ENCODE measurements at places on chromosomes 4 and X.

GRCh38 chr4:131091896-131092295 is 1995.9 kb downstream of the C4orf33 start:
- H3K27me3 ChIP-seq, result no peaks in the 10 kb centered on the region
- H3K4me1 ChIP-seq, result no peaks in the 10 kb centered on the region
- no peak overlapping the region for H3K4me3 ChIP-seq

- DNase-seq, result no peak
- no peaks in the 10 kb centered on the region for H3K36me3 ChIP-seq
- H3K4me1 ChIP-seq, result no peaks in the 10 kb centered on the region
- no peak overlapping the region for H3K4me3 ChIP-seq
- H3K27me3 ChIP-seq, result no peaks in the 10 kb centered on the region
Measured at GRCh38 chr4:43133566-43133965, 241.1 kb downstream of the GRXCR1 start.

GRCh38 chr4:120927801-120928409 is 5.4 kb upstream of the PRDM5 start:
- H3K27ac ChIP-seq, result no peak overlapping the region
- H3K4me3 ChIP-seq, result no peak overlapping the region
- peaks cover 3% of the 10 kb centered on the region for H3K27me3 ChIP-seq
- no peaks in the 10 kb centered on the region for H3K36me3 ChIP-seq
- no peaks in the 10 kb centered on the region for H3K4me1 ChIP-seq

- H3K27me3 ChIP-seq, result peaks cover 4% of the 10 kb centered on the region
- H3K4me1 ChIP-seq, result no peaks in the 10 kb centered on the region
- no peak overlapping the region for H3K4me3 ChIP-seq
- no peak overlapping the region for H3K27ac ChIP-seq
- DNase-seq, result no peak
Measured at GRCh38 chr4:110681381-110681780, 58.5 kb upstream of the PITX2 start.

DNA sequence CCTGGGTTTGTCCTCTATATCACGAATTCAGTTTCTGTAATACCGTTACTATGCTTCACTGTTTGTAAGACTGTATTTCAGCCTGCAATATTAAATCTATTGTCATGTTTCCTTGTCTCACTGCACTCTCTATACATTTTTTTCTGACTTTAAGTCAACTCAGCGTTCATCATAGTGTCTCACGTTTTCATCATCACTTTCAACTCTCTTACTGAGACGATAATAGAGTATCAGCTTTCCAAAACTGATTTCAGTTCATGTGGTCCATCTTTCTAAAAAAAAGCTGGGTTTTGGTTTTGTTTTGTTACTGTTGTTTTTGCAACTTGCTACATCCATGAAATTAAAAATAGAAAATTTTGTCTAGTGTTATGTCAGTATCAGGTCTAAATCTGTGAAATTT is 147.7 kb downstream of the TMEM47 start:
- H3K27me3 ChIP-seq, result no peaks in the 10 kb centered on the region
- H3K36me3 ChIP-seq, result no peaks in the 10 kb centered on the region
- no peak for DNase-seq
- no peaks in the 10 kb centered on the region for H3K4me1 ChIP-seq
- H3K27ac ChIP-seq, result no peak overlapping the region

- H3K27me3 ChIP-seq, result no peaks in the 10 kb centered on the region
- H3K4me3 ChIP-seq, result no peak overlapping the region
- no peak overlapping the region for H3K27ac ChIP-seq
- H3K4me1 ChIP-seq, result no peaks in the 10 kb centered on the region
Measured at GRCh38 chr4:33437406-33437805, 2717.2 kb downstream of the PCDH7 start.

All from memory B cell (primary cell).